NCI-H2081 (cell line): ENCODE measurements at places on chromosomes 7 and 10.
A peak's percentile ranks its signal among the peaks of the same experiment; 100 is the strongest.

DNA sequence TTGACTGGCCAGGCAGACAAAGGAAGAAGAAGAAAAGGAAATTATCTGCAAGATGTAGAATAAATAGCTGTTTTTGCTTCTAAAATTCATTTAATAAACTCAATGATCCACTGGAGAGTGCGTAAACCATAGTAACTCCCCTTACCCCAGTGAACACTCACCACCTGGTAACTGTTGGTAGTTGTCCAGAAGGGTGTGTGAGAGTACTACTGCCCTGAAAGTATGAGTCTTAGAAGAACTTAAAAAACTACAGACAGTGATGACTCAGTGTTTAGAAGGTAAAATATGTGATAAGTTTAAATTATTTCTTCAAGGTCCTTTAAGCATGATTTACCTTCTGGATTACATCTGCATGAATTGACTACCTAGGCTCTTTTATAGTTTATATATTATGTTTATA is 53.0 kb upstream of the SEMA3A start:
- DNase-seq, result no peak

DNA sequence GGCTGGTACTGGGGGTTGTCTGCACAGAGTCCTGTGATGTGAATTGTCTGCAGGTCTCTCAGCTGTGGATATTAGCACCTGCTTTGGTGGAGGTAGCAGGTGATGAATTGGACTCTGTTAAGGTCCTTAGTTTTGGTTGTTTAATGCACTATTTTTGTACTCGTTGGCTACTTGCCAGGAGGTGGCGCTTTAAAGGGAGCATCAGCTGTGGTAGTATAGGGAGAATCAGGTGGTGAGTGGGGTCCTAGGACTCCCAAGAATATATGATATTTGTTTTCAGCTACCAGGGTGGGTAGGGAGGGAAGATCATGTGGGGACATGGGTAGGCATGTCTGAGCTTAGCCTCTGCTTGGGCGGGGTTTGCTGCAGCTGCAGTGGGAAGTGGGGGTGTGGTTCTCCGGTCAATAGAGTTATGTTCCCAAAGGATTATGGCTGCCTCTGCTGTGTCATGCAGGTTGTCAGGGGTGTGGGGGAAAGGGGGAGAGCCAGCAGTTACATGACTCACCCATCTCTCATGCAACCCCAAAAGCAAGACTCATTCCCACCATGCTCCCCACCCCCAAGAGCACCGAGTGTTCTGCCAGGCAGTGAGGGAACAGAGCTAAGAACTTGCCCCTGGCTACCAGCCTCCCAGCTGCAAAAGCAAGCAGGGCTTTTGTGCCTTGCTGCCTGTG is 53.7 kb upstream of the ZNF273 start:
- peak; percentile 12 for DNase-seq

DNA sequence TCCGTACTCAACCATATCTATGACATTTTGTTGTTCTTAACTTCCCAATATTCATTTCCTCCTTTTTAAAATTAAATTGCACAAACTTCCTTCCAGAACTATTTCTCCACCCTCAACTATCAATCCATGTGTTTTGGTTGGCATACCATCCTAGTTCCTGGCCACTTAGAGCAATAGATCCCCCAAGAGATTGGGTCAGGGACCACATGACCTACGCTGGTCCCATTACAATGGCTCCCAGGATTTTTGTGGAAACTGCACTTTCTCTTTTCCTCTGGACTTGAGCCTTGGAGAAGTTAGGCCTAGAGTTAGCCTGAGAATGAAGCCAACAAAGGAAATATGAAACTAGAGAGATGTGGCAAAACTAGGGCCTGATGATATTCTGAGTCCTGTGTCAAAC is 55.7 kb upstream of the CASD1 start:
- DNase-seq, result no peak

- peak; percentile 52 for DNase-seq
Measured at GRCh38 chr7:130875265-130875741, 141.3 kb upstream of the KLF14 start.

DNA sequence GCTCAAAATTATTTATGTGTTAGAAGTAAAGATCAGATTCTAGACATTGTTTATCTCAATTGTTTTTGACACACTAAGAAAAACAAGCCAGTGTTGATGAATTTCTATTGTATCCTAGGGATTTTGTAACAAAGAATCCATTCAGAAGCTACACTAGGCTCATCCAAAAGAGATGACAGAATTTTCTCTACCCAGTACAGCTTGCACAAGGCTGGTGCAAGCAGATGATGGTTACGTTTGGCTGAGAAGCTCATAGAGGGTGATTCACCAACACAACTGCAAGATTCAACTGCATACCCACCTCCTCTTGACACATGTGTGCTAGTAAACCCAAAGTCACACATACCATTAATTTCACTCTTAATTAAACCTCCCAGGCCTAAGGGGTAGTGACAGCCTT is 20.8 kb downstream of the GRM3 start:
- DNase-seq, result no peak

DNA sequence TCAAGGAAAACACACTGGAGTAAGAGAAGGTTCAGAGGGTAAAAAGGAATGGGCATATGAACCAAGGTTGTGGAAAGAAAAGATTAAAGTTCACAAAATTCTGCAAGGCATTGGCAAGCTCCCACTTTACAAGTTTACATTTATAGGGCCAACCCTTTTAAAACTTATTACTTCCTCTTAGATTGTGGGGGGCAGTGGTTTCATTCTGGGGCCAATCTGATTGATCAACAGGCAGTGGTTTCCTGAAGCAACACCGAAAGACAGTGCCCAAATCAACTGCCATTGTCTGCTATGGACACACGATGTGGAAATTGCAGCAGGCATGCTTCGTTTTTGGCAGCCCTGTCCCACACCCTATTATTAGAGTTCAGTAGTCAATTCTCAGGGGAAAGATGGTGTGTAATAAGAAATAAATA is 154.0 kb downstream of the SGMS1 start:
- DNase-seq, result no peak

DNA sequence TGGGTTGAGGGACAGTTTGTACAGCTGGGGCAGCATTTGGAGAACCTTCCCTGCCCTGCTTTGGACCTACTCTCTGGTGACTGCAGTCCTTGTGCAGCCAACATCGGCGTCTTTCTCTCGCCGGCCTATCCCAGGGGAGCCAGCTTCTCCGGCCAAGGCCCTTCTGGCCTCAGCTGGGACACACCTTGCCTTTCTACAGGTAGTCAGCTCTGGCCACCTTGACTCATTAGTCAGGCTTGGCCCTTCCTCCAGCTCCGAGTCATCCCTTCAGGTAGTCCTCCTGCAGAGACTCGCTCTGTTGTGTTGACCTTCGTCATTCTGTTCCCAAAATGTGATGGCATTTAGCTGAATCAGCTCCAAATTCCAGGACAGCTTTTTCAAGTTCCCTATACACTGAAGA is 145.0 kb upstream of the CHST15 start:
- no peak for DNase-seq

GRCh38 chr10:70672165-70673042 is at the start of gene ADAMTS14:
TSS of gene ADAMTS14 (plus strand) at chr10:70672506. CDS start at chr10:70672803, 297 bp downstream.
- DNase-seq, result peak; percentile 51

- no peak for DNase-seq
Measured at GRCh38 chr10:87589645-87590051, 70.0 kb upstream of the PAPSS2 start.

GRCh38 chr7:83053965-83054364 is 108.7 kb downstream of the PCLO start:
- DNase-seq, result no peak

DNA sequence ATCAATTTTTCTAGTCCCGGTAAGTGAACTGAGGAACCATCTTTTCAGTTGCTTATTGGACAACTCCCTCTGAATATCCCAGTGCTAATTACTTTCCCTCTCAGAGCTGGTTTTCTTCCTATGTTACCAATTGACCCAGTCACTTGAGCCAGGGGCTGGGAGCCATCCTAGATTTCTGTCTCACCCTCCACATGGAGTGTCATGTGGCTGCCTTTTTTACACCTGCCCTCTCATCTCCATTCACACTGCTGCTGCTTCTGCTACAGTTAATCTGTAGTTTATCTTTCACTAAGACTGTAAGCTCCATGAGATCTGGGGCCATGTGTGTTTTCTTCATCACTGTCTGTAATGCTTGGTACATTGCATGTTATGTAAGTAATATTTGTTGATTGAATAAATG is 35.8 kb downstream of the VCL start:
- DNase-seq, result no peak

DNA sequence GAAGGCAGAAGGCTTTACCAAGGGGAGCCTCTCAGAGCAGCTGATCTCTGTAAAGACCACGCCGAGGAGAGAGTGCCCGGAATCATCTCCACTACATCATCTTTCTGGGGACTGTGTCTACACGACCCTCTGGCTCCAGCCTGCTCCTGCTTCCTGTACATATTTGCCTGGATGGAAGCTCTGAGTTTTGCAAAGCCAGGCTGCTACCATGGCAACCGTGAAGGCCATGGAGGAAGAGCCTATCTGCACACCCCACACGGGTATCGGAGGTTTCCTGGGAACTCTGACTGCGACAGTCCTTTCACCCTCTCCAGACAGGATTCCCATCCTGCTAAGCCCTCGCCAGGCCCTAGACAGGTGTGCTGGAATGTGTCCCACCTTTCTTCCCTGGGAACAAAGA is 83.4 kb upstream of the TNRC18 start:
- no peak for DNase-seq

- no peak for DNase-seq
Measured at GRCh38 chr10:128781637-128782036, 655.4 kb upstream of the MKI67 start.

- DNase-seq, result no peak
Measured at GRCh38 chr7:100667331-100668068, 6.0 kb upstream of the GNB2 start.

DNA sequence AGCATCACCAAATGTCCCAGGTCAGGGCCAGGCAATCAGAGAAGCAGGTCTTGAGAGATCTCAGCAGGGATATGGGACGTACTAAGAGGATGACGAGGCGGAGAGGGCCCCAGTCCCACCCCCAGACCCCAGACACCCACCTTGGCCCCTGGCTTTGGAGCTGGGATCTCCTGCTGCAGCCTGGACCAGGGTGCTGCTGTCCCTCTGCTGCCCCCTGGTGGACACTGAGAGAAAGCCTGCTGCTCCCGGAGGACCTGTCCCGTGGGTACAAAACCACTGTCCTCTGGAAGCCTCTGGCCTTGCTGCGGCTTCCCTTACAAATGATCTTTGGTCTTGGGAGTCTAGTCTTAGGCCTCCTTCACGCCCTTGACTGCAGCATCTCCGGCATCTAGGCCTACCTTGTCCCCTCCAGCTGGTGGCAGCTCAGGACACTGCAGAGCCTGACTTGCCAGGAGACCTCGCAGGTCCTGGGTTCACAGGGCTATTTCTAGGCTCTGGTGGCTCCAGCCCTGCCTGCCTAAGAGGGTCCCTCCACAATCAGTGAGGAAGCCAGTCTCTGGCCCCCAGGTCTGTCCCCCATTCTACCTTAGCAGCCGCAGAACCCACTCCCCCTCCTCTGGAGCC is 97.1 kb downstream of the RGS10 start:
- peak; percentile 62 for DNase-seq

DNA sequence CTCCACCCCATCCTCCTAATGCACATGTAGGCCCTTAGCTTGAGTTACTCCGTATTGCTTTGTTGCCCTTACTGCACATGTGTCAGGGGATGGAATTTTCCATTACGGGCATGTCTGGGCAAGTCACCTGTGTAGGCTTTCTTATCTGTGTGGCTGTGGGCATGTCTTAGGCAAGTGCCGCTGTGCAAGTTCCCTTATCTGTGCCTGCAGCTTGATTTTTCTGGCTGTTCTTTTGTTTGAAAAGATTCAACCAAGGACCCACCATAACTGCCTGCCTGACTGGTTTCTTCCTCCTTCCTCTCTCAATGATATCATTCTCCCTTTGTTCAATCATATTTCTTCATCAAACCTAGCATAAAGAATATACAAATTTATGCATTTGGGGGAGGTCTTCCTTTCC is 88.5 kb downstream of the AKR1D1 start:
- no peak for DNase-seq

DNA sequence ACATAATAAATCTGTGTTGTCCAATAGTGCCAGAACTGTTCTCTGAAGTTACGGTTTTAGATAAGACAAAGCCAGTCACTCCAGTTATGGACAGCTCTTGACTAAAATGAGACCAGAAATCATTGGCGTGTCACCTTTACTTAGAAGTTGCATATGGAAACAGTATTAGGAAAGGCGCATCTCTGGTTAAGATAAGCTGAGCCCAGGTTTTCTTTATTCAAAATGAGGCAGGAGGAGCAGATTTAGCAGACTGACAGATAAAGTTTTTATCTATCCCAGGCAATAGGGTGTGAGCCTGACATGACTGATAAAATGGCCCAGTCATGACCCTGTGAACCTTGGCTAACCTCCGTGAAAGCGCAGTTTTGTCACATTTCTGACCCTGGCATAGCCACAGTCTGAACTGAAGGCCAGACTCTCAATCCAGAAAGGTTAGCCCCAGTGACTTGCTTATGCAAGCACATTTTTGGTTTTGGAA is 4.2 kb downstream of the CYP26A1 start:
- no peak for DNase-seq

GRCh38 chr7:116327752-116328151 is 117.4 kb downstream of the TES start:
- DNase-seq, result no peak

DNA sequence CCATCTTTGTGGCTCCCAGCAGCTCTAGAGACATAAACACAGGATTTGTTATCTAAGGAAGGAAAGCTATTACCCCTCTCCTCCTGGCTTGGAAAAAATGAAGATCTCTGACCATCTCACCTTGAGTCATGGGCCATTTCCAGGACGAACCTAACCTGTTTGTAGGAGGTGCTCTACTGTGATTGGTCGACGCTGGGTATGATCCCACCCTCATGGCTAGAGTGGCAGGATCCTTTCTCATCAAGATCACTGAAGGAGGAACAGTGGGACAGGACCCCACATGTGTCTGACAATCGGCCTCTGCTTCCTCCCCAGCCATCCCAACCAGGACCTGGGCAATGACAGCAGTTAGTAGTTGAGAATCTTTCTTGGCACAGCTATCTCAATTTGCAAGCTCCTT is 144.1 kb downstream of the EMX2 start:
- no peak for DNase-seq

GRCh38 chr7:36726806-36727503 is 2.7 kb upstream of the AOAH start:
- no peak for DNase-seq

- no peak for DNase-seq
Measured at GRCh38 chr10:50600831-50601477, 22.8 kb downstream of the SGMS1 start.

GRCh38 chr10:113066561-113067312 is 116.7 kb downstream of the TCF7L2 start:
- no peak for DNase-seq

DNA sequence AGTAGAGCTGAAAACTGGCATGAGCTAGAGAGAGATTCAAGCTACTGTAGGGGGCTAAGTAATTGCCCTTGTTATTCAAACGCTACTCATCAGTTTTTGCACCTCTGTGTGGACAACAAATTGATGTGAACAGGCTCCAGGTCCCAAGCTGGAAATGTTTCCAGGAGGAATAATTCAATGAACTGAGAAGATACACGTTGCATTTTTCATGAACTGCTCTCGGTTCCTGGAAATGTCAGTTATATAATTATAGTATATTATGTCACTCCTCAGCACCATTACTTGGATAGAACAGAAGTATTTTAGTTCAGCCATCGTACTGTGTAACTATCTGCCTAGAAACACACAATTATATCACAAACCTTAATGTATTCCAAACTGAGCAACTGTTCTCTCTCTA is 65.9 kb upstream of the A1CF start:
- DNase-seq, result no peak

- no peak for DNase-seq
Measured at GRCh38 chr10:4191354-4191753, 406.3 kb upstream of the KLF6 start.
